ENCODE measurements at places on chromosomes 5 and 9.

- no peak for DNase-seq
Measured at GRCh38 chr9:118643118-118643517, 726.1 kb downstream of the BRINP1 start.

DNA sequence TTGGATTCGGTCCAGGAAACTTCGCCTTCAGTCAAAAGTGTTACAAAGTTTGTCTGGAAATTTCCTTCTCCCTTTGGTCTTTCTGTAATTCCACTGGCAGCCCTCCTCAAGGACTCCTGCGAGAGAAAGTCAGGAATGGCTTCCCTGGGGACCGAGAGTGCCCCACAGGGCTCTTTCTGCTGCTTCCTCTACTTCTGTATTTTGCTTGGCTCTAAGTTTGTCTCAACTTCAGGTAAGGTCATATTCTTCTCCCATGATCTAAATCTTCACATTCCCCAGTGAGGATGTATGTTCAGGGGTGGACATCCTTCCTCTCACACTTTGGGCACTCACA lies 10.3 kb upstream of the RIOK2 start:
- no peak for DNase-seq

- DNase-seq = no peak
Measured at GRCh38 chr5:19859020-19859419, 129.0 kb downstream of the CDH18 start.

DNA sequence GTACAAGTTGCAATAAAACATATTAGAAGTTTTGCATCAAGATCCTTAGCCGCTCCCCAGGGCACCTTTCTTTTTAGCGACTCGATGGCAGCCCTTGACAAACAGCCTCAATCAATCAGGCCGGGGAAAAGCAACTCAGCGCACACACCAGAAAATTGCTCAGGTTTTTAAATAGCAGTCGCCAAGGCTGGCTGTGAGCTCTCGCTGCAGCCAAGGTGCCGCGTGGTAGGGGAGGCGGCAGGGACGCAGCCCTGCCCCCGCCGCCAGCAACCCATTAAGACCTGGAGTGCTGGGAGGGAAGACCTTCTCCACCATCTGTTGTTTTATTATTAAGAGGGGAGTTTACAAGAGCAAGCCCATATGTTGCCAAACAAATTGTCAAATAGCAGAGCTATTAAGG lies 22.6 kb downstream of the ASS1 start:
- DNase-seq = no peak

Measured in stimulated activated CD4-positive, alpha-beta T cell treated with anti-CD3 and anti-CD28 coated beads, Interleukin-12 subunit alpha, Interleukin-12 subunit beta, amount 100 ng/mL, for 24 hours (primary cell).